ENCODE measurements at places on chromosomes 3 and 15. TPM values are rescaled to one million over a fixed set of nuclear protein-coding genes. Genes with fewer than 3 reads are reported as not detected.

NMB gene
- 3.9 TPM for total RNA-seq

IL5RA gene
- 0.65 TPM for total RNA-seq

- no peak for DNase-seq
Measured at GRCh38 chr3:175005881-175006280, 146.7 kb downstream of the NAALADL2 start.

GRCh38 chr15:39682366-39682765 is 100.3 kb downstream of the FSIP1 start:
- DNase-seq: no peak

- DNase-seq: no peak
Measured at GRCh38 chr3:176796371-176796770, 400.9 kb downstream of the TBL1XR1 start.

GRCh38 chr3:16428612-16429011 is 84.9 kb downstream of the RFTN1 start:
- DNase-seq: no peak

GRCh38 chr3:16205156-16205870 is 30.8 kb downstream of the GALNT15 start:
- no peak for DNase-seq

Data from Right ventricle myocardium inferior (tissue), 1 donor.